ENCODE measurements at places on chromosomes 1 and 21.

DNA sequence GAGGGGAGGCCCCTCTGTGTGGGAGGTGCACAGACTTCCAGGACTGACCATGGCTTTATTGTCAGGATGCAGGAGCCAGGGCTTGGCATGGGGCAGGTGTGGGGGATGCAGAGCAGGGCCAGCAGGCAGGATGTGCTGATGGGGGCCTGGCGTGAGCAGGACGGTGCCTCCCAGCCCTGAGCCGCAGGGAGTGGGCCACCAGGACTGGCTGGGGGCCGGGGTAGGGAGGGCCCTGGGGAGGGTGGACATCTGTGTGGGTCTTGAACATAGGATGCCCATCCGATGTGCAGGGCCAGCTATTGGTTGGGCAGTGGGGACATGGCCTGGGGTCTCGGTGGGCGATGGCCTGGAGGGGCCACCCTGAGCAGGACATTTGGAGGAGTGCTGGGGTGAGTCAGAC is 15.6 kb downstream of the PRMT2 start:
- no peak for DNase-seq

- no peak for DNase-seq
These were observed 1.1 kb downstream of the COX20 start for GRCh38 chr1:244836584-244836983.

- no peak for DNase-seq
These were observed 519.8 kb downstream of the COL11A1 start for GRCh38 chr1:102588536-102588935.

- DNase-seq = no peak
These were observed 50.5 kb downstream of the HSPG2 start for GRCh38 chr1:21886486-21887215.

DNA sequence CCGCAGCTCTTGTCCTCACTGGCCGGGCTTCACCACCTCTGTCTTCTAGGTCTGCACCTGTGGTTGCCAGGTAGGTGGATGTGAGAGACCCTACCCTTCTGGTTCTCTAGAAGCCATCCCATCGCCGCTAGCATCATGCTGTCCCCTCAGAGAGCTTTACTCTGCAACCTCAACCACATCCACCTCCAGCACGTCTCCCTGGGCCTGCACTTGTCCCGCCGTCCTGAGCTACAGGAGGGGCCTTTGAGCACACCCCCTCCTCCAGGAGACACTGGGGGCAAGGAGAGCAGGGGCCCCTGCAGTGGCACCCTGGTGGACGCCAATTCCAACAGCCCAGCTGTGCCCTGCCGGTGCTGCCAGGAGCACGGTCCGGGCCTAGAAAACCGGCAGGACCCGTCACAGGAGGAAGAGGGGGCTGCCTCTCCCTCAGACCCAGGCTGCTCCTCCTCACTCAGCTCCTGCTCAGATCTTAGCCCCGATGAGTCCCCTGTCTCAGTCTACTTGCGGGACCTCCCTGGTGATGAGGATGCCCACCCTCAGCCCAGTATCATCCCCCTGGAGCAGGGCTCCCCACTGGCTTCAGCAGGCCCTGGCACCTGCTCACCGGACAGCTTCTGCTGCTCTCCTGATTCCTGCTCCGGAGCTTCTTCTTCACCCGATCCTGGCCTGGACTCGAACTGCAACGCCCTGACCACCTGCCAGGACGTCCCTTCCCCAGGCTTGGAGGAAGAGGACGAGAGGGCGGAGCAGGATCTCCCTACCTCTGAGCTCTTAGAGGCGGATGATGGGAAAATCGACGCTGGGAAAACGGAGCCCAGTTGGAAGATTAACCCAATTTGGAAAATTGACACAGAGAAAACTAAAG is 1.2 kb downstream of the RUSC1 start:
- no peak for DNase-seq

DNA sequence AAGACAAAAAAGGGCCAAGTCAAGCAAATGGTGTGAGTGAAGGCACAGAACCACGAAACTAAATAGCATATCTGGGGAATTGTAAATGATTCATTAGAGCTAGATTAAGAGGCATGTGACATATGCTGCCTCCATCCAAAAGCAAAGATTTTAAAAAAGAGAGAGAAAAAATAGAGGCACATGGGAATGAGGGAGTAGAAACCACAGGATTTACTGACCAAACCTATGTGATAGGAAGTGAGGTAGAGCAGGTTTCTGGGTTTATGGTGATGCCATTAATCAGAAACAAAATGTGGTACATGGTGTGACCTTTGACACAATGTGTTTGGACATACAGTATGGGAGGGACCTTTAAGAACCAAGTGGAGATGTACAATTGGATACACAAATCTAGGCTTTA is 13.6 kb downstream of the C1orf52 start:
- DNase-seq = no peak

GRCh38 chr1:225770561-225771248 is 6.9 kb upstream of the SRP9 start:
- no peak for DNase-seq

- no peak for DNase-seq
These were observed 175.3 kb downstream of the APP start for GRCh38 chr21:25995278-25995677.

GRCh38 chr1:230866171-230867070 is 1.9 kb downstream of the C1orf198 start:
- DNase-seq = no peak

- DNase-seq = no peak
These were observed 26.4 kb upstream of the CLIC6 start for GRCh38 chr21:34642211-34643075.
